ENCODE measurements at places on chromosomes 7 and 10. TPM values are rescaled to one million over a fixed set of nuclear protein-coding genes. Genes with fewer than 3 reads are reported as not detected.

The REEP3 gene
- 5.5 TPM for polyA plus RNA-seq

The RPEL1 gene
- not detected for polyA plus RNA-seq

The ATP5MK gene
- 441 TPM for polyA plus RNA-seq

The MRPS33 gene
- 59.7 TPM for polyA plus RNA-seq

The WNT8B gene
- polyA plus RNA-seq, result not detected

The OPN1SW gene
- not detected for polyA plus RNA-seq

The AKR1C1 gene
- polyA plus RNA-seq, result not detected

The BMPR1A gene
- polyA plus RNA-seq, result 1.1 TPM

The CNPY1 gene
- not detected for polyA plus RNA-seq

All from naive B cell (primary cell).